ENCODE measurements at places on chromosomes 4 and X.

GRCh38 chrX:17814557-17814956, 46.5 kb downstream of the RAI2 start:
- DNase-seq = no peak

DNA sequence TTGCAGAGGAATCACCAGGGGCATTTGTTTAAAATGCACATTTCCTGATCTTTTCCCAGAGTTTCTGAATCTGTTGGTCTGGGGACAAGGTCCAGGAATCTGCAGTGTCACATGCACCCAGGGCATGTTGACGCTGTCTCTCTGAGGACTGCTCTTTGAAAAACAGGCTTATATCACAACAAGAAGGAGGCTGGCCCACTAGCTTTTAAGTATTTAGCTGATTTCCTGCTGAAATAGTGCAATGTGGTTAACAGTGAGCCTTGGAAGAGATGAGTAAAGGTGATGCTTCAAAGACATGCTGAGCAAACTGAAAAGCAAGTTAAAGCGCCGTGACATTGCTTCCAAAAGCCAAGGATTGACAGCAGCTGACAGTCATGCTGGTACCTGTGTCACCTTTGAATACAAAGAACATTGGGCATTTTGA, 18.6 kb upstream of the SEPSECS start:
- DNase-seq = no peak

GRCh38 chrX:10570601-10571000, 49.8 kb downstream of the MID1 start:
- no peak for DNase-seq

GRCh38 chr4:173246719-173247118, 78.1 kb downstream of the GALNT7 start:
- no peak for DNase-seq

GRCh38 chrX:130694983-130695382, 208.0 kb downstream of the ENOX2 start:
- DNase-seq = no peak

DNA sequence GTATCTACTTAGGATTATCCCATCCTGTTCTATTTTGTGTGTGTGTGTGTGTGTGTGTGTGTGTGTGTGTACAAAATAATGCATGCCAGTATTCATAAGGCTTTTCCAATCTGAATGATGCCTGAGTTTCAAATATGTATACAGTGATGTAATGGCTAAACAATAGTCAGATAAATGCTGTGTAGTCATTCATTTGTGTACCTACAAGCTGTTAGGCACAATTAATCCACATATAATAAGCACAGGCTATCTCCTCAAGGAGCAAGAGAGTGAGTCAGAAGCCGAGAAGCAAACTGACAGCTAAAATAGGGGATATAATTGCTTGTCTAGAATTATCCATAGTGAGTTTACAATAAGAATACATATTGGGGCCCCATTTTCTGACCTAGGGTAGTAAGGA, 15.7 kb downstream of the DMD start:
- DNase-seq = no peak

Data from effector memory CD4-positive, alpha-beta T cell (primary cell).